GM23338 (cell line): ENCODE measurements at places on chromosomes 1 and 21. TPM values are rescaled to one million over a fixed set of nuclear protein-coding genes. Genes with fewer than 3 reads are reported as not detected.

MROH7 gene
- total RNA-seq = 0.17 TPM in 1 of 2 replicates, not detected in the other

NUP210L gene
- total RNA-seq = not detected in 2 replicates

HMGCS2 gene
- not detected in 2 replicates for total RNA-seq

MAP1LC3C gene
- 1.1 and 1.7 TPM in 2 replicates for total RNA-seq

APOBEC4 gene
- not detected in 2 replicates for total RNA-seq

RIPK4 gene
- total RNA-seq = 9.2 and 9.9 TPM in 2 replicates

FLG2 gene
- not detected in 2 replicates for total RNA-seq

DENND2C gene
- total RNA-seq = 2.9 and 4.1 TPM in 2 replicates

LHX4 gene
- total RNA-seq = 2.5 and 2.9 TPM in 2 replicates

PLEKHM2 gene
- 36.6 and 40.0 TPM in 2 replicates for total RNA-seq

LCE6A gene
- total RNA-seq = not detected in 2 replicates

TFF2 gene
- total RNA-seq = not detected in 2 replicates

CCDC27 gene
- 0.45 TPM in 1 of 2 replicates, not detected in the other for total RNA-seq

DCST2 gene
- not detected in 2 replicates for total RNA-seq

GUCA2B gene
- total RNA-seq = not detected in 2 replicates

SLC25A34 gene
- 0.27 and 3.5 TPM in 2 replicates for total RNA-seq

LCE1E gene
- not detected in 2 replicates for total RNA-seq

C8B gene
- not detected in 2 replicates for total RNA-seq

CYP2J2 gene
- total RNA-seq = 1.5 and 2.3 TPM in 2 replicates
